ENCODE measurements at places on chromosomes 7 and 10. TPM values are rescaled to one million over a fixed set of nuclear protein-coding genes. Genes with fewer than 3 reads are reported as not detected.

Gene ZNF655
- 85.1 TPM for total RNA-seq

GRCh38 chr10:70109064-70109729 lies 23.4 kb downstream of the AIFM2 start:
- DNase-seq, result no peak

Gene AP4M1
- 7.2 TPM for total RNA-seq

DNA sequence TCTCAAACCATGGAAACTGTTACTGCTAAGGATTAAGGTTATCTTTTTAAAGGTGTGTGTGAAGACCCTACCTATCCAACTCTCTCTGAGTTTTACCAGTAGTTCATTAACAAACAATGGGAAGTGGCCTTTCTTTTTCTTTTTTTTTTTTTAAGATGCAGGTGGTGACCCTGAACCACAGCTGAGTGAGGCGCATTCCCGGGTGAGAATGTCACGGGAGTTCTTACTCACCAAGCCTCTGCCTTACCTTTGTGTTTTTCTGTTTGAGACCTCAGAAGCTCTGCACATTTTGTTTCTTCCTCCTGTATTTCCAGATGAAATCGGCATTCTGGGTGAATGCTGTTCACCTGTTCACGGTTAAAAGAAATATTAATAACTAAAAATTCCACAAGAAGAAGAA lies 2.5 kb downstream of the VIPR2 start:
- no peak for DNase-seq

DNA sequence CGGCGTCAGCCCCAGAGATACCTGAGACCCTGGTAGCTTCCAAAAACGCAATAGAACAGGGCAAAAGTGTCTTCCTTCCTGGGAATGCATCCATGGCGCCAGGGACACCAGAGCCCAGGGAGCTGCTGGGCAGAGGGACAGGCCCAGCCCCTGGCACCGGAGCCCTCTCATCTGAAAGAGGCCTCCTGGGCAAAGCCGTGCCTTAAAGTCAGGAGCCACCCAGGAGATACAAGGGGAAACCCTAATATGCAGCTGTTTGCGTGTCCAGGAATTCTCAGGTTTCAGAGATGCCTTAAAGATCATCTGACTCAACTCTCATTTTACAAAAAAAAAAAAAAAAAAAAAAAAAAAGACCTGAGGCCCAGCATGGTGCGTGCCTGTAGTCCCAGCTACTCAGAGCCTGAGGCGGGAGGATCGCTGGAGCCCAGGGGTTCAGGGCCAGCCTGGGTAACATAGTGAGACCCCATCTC lies 28.0 kb downstream of the NUDT1 start:
- DNase-seq, result no peak

DNA sequence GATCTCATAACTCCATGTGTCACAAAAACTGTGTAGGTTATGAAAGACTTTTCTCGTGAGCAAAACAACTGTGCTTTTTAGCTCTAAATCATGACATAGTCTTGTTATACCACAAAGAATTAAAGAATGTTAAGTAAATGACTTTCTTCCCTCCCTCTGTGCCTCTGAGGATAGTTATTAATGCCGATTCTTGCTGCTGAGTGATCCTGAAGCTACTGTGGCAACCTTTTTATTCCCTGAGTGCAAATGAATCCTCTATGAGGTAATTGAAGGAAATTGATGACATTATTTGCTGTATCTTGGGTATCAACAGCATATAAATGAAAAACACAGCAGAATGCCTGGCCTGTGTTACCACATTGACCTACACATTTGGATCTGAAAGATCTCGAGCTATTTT lies 142.2 kb upstream of the HDAC9 start:
- no peak for DNase-seq
